ENCODE measurements at places on chromosomes 16 and 17. TPM values are rescaled to one million over a fixed set of nuclear protein-coding genes. Genes with fewer than 3 reads are reported as not detected.

Gene NRN1L
- total RNA-seq, result 0.61 TPM

Gene CFAP97D1
- total RNA-seq, result not detected

Gene KRTAP1-5
- not detected for total RNA-seq

Gene CSH2
- not detected for total RNA-seq

Gene MLLT6
- 207 TPM for total RNA-seq

Gene FBXW10B
- total RNA-seq, result 0.61 TPM

Gene GPR142
- total RNA-seq, result not detected

Gene SHBG
- total RNA-seq, result not detected

Gene ARHGAP23
- 0.34 TPM for total RNA-seq

Gene NLRC3
- total RNA-seq, result 95.4 TPM

Gene SBK1
- total RNA-seq, result 5.4 TPM

Gene FSCN2
- 0.93 TPM for total RNA-seq

Gene OTOP2
- total RNA-seq, result not detected

Gene CRHR1
- total RNA-seq, result not detected

Gene KRTAP4-9
- not detected for total RNA-seq

Gene RPL19
- total RNA-seq, result 2,030 TPM

Gene SLC35B1
- 84.5 TPM for total RNA-seq

Gene FNDC8
- not detected for total RNA-seq

Gene PPP4C
- total RNA-seq, result 145 TPM

Gene ITGAL
- 527 TPM for total RNA-seq

Gene ITGAD
- total RNA-seq, result 0.27 TPM

Gene CNTD1
- not detected for total RNA-seq

Gene C17orf67
- 3.2 TPM for total RNA-seq

Gene KRTAP1-3
- total RNA-seq, result not detected

Gene SEC14L5
- total RNA-seq, result not detected

Gene KRT36
- total RNA-seq, result not detected

Gene CARD14
- total RNA-seq, result not detected

Gene CCL7
- total RNA-seq, result not detected

Gene BICDL2
- total RNA-seq, result 0.23 TPM

Gene MPP3
- total RNA-seq, result not detected

Gene CCL4
- total RNA-seq, result 8.0 TPM
